Activated naive CD4-positive, alpha-beta T cell treated with anti-CD3 and anti-CD28 coated beads, Interleukin-2, amount 50 U/mL, for 16 hours (primary cell): ENCODE measurements at places on chromosomes 7 and 10.

DNA sequence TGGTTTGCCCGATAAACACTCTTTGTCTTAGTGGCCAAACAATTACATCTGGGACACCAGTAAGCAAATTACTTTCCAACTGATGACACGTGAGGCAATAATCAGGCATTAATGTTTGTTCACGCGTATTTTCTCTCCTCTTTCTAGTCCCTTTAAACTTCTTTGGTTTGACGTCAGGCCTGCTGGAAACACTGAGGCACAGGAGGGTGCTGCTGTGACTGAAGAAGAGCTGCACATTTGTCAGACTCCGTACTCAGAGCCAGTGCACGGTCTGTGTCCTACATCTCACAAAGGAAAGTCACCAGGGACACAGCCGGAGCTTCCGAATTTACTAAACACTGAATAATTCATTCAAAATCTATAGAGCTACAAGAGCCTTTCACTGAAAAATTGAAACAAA lies 57.6 kb upstream of the ANAPC16 start:
- DNase-seq, result no peak

- no peak for DNase-seq
Observed at GRCh38 chr7:132964876-132965275, 117.0 kb downstream of the CHCHD3 start.

DNA sequence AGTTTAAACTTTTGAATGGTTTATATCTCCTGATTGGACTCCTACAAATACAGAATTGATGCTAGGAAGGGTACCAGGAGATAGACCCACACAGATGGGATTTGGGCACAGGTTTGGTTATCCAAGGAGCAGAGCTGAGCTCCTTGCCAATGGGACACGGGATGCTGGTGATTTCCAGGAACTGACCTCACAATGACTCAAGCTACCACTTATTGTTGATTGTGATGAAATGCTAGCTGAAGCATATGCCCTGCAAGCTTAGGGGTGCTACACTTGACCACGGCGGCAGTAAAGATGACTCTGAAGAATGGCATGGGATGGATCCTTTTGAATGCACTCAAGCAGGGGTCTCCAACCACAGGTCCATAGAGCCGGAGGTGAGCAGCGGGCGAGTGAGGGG lies 45.5 kb upstream of the VKORC1L1 start:
- DNase-seq, result no peak

DNA sequence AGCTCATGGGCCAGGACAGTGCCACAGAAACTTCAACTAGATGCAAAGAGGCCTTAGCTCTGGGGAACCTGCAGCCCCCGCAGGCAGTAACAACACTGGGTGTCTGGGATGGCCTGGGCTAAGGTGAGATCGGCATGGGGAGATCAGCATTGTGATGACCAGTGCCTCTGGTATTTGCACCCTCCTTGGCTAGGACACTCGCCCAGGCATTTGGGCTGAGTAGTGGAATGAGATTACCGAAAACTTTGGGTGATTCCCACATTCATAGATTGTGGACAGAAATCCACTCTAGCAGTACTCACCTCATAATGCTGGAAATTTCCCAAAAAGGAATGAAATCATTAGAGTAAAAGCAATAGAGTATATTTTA lies 70.6 kb upstream of the ZMIZ2 start:
- DNase-seq, result no peak
